Kidney glomerular epithelial cell (primary cell): ENCODE measurements at places on chromosomes 5 and 9.
A peak's percentile ranks its signal among the peaks of the same experiment; 100 is the strongest.

GRCh38 chr5:138724470-138725146 lies 28.6 kb upstream of the CTNNA1 start:
- DNase-seq = no peak

DNA sequence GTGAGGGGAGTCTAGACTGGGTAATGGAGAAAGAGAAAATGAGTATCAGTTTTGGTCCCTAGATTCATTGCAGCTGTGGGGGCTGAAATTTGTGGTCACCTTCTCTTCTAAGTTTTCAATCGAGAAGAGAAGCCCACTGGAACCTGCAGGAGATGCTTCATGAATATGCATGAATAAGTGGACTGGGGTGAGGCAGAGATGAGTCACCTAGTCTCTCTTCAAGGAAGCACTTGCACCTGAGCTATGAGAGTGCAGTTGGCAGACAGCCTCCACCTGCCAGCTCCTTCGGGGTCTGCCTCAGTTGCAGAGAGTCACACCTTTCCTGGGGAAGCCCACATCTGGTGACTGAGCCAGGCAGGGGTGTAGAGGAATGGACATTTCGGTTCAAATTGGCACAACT lies 69.1 kb downstream of the ZNF366 start:
- DNase-seq = no peak

DNA sequence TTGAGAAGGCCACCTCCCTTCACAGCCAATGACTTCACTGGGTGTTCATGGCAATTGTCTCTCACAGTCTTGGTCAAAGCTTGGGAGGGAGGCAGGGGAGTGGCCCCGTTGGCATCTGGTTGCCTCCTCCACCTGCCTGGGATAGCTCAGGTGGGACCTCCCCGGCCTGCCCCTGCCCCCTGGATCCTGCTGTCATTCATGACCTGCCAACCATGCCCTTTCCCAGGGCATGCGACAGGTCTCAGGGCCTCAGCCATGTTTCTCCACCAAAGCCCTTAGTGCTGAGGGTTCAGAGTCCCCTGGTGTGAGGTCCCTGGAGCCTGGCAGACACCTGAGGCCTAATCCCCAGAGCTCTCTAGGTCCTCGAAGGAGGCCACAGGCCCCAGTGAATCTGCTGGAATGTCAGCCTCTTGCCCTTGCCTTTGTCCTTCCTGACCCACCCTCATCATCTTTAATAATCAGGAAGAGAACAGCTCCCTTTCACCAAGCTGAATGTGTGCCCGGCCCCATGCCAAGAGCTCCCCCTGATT lies 5.6 kb downstream of the DAB2IP start:
- DNase-seq = no peak

DNA sequence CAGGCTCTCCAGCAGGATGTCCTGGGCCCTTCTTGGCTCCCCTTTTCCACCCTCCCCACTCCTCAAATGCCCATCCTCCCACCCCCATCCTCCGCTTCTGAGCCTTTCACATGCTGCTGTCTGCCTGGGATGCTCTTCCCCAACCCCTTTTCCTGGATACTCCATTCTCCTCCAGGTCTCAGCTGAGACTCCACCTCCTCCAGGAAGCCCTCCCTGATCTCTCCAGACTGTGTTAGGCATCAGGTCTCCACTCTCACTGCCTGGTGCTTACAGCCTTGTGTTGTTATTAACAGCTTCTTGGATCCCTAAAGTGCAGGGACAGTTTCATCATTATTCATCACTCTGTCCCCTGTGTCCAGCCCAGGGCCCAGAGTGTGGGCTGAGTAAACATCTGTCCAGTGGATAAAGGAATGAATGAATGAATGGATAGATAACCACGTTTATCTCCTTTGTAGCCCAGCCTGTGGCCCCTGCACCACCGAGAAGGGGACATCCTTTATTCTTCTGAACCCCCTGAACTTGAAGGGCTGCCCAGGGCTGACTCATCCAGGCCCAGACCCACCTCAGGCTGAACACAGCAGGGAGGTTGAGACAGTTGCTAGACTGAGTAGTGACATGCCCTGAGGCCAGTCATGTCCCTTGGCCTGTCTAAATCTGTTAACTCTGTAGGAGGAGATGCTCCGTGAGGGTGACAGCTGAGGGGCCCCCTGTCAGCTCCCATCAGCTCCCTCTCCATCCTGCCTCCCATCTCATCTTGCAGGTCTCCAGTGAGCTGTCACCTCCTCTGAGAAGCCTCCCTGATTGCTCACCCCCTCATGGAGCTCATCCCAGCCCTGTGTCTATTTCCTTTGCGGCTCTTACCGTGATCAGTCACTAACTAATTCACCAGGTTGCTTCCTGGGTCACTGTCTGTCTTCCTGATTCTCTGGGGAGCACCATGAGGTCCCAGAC lies 14.6 kb upstream of the LAMC3 start:
- DNase-seq = no peak

GRCh38 chr5:143933451-143933850 lies 121.5 kb downstream of the HMHB1 start:
- no peak for DNase-seq

DNA sequence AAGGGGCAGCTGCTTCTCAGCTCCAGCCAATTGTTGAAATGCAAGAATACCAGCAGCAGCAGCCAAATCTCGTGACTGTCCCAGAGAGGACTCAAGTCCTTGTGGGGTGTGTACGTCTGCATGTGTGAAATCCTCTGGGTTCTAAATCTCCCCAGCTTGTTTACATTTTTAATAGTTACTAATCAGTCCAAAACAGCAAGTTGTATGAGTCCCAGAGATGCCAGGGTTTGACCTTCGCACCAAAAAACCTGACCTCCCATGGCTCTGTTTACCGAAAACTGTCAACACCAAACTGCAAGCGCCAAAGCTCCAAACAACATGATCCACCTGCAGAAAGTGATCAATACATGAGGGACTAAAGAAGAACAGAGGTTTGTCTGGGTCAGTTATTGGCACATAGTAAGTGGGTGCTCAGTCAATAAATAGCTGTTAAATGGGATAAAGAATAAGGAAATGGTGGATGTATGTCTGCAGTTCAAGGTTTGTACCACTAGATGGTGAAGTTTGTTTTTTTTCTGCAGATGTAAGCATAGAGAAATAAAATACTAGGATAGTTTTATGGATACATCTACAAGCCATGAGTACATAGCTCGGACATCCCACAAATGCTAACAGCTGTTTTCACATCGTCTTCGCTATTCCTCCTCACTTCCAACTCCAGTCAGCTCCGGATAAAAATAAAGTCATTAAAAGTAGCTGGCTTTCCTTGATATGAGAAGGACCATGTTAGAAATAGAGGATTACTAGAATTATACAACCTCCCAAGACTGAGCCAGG lies 85.3 kb upstream of the ADRB2 start:
- DNase-seq = peak; percentile 81

DNA sequence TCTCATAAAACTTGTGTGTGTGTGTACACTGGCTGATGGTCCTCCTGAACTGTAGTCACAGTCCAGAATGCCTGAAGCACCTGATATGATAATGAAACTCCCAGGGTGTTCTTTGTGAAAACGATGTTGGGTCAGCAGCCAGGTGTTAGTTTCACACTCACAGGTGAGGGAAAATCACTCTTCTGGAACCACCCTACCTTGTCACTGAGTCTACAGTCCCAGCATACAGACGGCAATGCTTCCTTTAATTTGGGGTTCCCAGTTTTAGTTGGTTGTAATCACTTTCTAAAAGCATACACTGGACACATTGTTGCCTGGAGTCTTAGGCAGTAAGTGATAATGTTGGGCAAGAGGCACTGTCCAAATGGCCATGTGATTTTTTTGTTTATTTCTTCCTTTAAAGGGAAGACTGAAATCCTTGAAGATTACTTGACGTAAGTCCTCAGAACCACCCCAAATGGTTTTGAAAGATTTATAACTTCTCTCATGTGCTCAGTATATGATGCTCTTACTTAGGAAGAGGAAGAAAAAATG lies 18.2 kb upstream of the MGAT1 start:
- DNase-seq = no peak

DNA sequence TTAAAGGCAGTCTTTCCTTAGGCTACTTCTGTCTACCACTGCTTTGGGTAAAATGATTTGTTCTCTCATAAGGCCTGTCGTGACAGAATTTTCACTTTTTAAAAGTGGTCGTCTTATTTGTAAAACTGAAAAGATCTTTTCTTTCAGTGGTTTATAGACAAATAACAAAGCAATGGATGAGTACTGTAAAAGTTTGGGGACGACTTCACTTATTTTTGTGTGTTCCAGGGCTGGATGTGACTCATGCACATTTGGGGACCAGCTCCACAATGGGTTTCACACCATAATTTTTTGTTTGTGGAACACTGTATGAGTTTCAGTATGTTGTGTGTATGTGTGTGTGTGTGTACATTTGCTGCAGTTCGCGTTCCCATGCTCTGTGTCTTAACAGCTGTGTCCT lies 53.6 kb downstream of the ARHGAP26 start:
- DNase-seq = no peak

DNA sequence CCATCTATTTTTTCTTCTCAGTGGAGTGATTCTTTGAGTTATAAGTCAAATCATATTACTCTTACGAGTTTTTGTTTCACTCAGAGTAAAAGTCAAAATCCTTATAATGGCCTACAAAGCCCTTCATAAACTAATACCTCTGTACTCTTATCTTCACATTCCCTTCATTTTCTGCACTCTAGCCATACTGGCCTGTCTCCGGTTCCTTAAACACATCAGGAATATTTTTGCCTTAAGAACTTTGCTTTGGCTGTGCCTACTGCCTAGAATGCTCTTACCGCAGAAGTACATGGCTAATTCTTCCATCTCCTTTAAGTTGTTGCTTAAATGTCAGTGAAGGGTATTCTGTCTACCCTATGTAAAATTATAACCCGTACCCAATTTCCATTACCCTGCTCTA lies 132.9 kb upstream of the GRHPR start:
- DNase-seq = no peak
